Trophoblast cell (in vitro differentiated cells and primary cell): ENCODE measurements at places on chromosomes 2 and 18.

DNA sequence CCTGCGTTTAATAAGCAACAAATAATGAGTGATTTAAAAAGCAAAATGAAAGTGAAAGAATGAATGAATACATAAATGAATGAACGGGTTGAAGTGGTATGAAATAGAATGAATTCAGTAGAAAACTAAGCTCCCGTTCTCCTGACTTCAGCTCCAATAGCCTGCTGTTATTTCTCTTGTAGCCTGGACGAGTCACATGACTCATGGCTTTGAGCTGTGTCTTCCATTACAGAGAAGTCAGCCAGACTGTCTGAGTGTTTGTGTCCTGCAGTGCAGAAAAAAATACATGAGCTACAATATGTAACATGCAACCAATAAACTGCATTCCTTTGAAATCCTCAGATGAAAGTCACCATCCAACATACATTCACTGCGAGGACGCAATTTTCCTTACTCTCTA is 21.2 kb downstream of the SCG2 start:
- DNase-seq, result peak; percentile 40

DNA sequence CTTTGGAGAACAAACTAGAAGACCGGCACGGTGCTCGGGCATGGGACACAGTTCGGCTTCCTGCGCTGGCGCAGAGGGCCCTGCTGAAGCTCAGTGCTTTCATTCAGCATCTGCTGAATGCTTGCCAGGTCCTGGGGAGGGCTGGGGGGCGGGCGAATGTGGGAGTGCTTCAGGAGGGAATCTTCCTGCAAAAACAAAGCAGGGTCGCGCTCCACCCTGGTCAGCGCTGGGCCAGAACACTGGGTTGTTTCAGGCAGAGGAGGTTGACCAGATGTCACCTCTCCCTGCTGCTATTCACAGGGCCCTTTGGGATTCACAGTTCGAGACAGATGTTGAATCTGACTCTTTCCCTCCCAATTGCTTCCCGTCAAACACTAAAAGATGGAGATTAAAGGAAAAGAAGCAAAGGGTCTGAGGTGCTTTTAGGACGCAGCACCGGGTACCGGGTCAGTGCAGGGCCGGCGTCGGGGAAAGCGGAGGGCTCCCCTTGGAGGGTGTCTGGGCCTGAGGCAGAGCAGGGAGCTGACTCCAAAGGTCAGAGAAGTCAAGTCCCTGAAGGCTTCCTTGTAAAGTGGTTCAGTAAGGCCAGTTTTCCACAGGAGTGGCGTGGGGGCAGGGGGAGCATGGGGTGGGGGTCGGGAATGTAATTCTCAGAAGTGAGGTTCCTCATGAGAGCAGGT is 82.1 kb upstream of the PXDN start:
- no peak for DNase-seq

GRCh38 chr18:9925369-9925768 is 11.6 kb downstream of the VAPA start:
- no peak for DNase-seq

DNA sequence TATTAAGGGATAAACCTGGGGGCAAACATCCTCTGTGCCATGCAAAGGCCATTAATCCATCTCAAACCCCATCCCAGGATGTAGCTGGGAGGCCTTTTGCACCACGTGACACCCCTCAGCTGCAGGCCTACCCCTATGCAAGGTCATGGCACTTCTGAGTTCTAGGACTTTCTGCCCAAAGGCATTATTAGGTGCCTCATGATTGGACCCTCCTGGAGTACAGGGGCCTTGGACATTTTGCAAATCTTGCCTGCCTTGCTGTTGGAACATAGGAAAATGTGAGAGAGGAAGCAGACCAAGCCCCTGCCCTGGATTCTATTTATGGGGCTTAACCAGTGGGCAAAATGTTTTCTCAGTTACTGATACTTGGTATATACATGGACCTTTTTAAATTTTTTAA is 44.2 kb upstream of the NFU1 start:
- DNase-seq, result no peak

DNA sequence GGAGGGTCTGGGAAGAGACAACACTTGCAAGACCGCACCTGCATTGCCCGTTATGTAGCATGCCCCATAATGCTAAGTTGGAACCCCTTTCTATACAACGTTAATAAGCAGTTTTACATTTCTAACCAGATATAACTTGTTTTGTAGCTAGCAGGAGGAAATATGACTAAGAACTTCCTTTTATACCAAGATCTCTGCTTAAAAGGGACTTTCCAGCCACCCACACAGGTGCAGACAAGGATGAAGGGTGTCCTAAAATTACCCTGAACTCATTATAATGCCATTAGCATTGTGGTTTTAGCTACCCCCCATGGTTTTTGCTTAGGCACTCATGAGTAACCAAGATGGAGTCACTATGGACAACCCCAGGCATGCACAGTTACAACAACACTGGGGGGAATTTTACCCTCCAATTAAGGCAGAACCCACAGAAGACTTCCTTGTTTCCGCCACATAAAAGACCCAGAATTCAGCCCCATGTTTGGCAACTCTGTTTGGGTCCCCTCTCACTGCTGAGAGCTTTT is 362.8 kb downstream of the CBLN2 start:
- DNase-seq, result no peak

GRCh38 chr18:76260941-76261472 is 234.0 kb downstream of the ZNF516 start:
- DNase-seq, result no peak

GRCh38 chr2:32663864-32664263 is 36.0 kb downstream of the TTC27 start:
- DNase-seq, result no peak
